Activated CD8-positive, alpha-beta T cell treated with anti-CD3 and anti-CD28 coated beads for 36 hours (primary cell): ENCODE measurements at places on chromosomes 7 and 10. TPM values are rescaled to one million over a fixed set of nuclear protein-coding genes. Genes with fewer than 3 reads are reported as not detected.

The TMEM196 gene
- not detected for total RNA-seq

The ADAM12 gene
- total RNA-seq = 1.3 TPM

DNA sequence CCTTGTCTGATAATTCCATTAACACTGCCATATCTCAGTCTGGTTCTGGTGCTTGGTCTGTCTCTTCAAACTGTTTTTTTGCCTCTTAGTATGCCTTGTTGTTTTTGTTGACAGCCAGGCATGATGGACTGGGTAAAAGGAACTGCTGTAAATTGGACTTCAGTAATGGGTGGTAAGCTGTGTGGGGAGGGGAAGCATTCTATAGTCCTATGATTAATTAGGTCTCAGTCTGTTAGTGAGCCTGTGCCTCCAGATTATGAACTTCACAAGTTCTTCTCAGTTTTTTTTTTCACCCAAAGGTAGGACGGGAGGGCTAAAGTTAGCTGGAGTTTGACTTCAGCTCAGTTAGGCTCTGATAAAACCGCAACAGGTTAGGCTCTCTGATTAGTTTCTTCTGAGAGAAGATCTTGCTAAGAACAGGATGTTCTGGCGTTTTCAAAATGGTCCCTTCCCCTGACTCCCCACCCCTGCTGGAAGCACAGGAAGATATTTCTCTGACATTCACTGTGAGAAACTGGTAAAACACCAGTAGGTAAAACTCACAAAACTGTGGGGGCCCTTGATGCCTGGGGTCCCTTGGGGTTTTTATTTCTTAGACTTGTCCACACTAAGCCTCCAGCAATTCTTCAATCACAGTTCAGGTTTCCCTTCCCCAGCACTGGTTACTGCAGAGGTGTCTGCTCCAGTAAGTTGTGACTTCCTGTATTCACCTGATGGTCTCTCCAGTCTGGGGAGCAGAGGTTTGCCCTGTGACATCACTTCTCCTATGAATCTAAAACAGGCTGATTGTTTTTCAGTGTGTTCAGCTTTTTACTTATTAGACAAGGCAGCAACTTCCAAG is 43.3 kb upstream of the CCDC71L start:
- H3K4me1 ChIP-seq = peaks cover 15% of the 10 kb centered on the region
- H3K27ac ChIP-seq = peak overlapping the region; percentile 49
- H3K36me3 ChIP-seq = no peaks in the 10 kb centered on the region
- H3K27me3 ChIP-seq = no peaks in the 10 kb centered on the region
- peak; percentile 26 for DNase-seq

DNA sequence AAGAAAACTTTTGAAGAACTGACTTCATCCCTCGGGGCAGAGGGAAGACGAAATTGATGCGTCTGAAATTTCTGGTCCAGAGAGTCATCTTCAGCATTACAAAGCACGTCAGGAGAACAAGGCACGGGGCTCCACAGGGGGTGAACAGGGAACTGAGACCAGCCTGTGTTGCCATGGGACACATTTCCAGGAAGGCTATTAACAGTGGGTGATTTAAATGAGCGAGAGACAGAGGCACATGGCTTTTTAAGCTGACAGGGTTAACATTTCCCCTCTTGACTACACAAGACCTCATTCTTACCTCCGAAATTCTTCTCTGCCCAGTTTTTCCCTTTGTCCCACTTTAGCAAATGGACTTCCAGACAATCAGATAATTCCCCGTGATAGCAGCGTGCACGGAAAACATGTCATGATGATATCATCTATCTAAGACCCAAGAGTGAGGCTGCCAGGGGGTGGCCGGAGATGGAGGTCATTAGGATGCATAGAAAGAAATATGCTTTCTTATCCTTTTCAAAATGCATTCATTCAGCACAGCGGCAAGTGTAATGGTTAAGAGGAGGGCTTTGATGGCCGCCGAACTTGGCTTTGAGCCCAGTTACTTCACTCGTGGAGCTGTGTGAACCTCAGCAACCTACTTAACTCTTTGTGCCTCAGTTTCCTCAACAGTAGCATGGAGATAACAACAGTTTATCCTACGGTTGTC is 248.0 kb downstream of the PRPF18 start:
- no peaks in the 10 kb centered on the region for H3K36me3 ChIP-seq
- DNase-seq = no peak
- H3K4me3 ChIP-seq = no peak overlapping the region
- peaks cover 10% of the 10 kb centered on the region for H3K4me1 ChIP-seq
- no peaks in the 10 kb centered on the region for H3K27me3 ChIP-seq
- H3K27ac ChIP-seq = no peak overlapping the region

- H3K4me3 ChIP-seq = no peak overlapping the region
- H3K27ac ChIP-seq = no peak overlapping the region
- H3K36me3 ChIP-seq = no peaks in the 10 kb centered on the region
- H3K4me1 ChIP-seq = no peaks in the 10 kb centered on the region
Measured at GRCh38 chr10:2633630-2634029, 433.7 kb upstream of the PFKP start.

DNA sequence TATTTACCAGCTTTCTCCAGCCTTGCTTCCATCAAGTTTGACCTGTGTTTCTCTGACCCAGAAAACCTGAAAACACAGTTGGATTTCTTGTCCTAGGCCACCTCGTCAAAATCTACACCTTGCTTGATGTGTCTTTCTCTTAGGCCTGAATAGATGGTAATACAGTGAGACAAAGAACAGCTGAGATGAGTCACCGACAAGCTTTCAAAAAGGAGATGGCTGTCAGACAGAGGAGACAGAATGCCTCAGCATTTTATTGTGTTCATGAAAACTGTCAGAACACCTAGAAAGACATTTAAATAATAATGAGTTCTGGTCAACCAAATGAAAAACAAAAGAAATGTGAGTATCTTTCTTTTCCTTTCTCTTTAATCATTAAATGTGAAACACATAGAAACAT is 119.7 kb upstream of the SORCS1 start:
- no peak for DNase-seq
- H3K27me3 ChIP-seq = no peaks in the 10 kb centered on the region
- H3K27ac ChIP-seq = no peak overlapping the region
- no peaks in the 10 kb centered on the region for H3K4me1 ChIP-seq
- H3K36me3 ChIP-seq = no peaks in the 10 kb centered on the region

DNA sequence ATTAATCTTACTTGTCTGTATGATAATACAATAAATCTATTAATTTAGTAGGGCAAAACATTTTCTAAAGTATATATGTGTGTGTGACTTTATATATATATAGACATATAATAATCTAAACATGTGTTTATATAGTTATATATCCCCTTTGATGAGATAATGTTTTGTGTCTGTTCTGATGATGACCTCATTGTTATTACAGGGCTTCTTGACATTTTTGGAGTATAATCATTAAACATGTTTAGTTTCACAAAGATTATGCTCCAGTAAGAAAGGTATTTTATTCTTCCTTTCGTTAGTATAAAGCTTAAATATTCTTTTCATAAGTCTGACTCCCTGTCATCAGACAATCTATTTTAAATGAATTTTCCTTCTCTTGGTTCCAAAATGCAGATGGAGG is 62.3 kb upstream of the CABCOCO1 start:
- no peak overlapping the region for H3K4me3 ChIP-seq
- no peaks in the 10 kb centered on the region for H3K4me1 ChIP-seq
- no peak overlapping the region for H3K27ac ChIP-seq
- no peaks in the 10 kb centered on the region for H3K36me3 ChIP-seq
- no peak for DNase-seq
- H3K27me3 ChIP-seq = no peaks in the 10 kb centered on the region

DNA sequence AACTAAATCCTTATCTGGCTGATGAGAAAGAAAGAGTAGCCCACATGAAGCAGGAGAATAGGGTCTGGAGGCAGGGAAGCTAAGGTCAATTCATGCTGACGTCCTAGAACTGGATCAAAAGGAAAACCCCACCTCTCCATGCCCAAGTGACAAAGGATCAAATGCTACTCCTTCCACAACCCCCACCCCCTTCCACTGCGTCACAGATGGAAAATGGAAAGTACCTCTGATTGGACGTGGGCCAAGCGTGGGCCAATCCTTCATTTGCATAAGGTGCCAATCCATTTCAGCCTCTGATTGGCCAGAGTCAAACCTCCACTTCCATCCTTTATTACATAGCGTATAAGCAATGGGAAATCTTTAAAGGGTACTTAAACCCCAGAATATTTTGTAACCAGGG is 431.3 kb upstream of the ETV1 start:
- no peaks in the 10 kb centered on the region for H3K4me1 ChIP-seq
- no peak for DNase-seq
- H3K27me3 ChIP-seq = no peaks in the 10 kb centered on the region
- no peak overlapping the region for H3K4me3 ChIP-seq
- no peak overlapping the region for H3K27ac ChIP-seq
- H3K36me3 ChIP-seq = no peaks in the 10 kb centered on the region

GRCh38 chr7:128167042-128167701 is 73.9 kb upstream of the LEP start:
- peaks cover 7% of the 10 kb centered on the region for H3K4me1 ChIP-seq
- H3K27me3 ChIP-seq = peaks cover 50% of the 10 kb centered on the region
- H3K4me3 ChIP-seq = peak overlapping the region; percentile 70
- DNase-seq = peak; percentile 49
- H3K36me3 ChIP-seq = no peaks in the 10 kb centered on the region
- H3K27ac ChIP-seq = no peak overlapping the region

GRCh38 chr10:66329147-66329546 is 596.7 kb upstream of the LRRTM3 start:
- DNase-seq = no peak
- no peak overlapping the region for H3K27ac ChIP-seq
- H3K36me3 ChIP-seq = no peaks in the 10 kb centered on the region
- no peaks in the 10 kb centered on the region for H3K27me3 ChIP-seq
- no peak overlapping the region for H3K4me3 ChIP-seq

DNA sequence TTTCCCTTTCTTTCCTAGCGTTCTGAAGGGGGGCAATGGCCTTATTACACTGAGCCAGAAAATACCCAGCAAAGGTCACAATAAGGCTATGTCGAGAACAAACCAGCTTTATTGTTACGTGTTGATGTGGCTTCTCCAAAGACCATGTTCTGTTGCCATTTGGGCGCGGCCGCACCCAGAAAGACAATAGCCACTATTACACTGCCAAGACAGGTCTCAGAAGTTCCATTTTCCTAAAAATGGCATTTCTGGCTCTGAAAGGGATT is 77.8 kb downstream of the PROSER2 start:
- no peak for DNase-seq
- H3K27ac ChIP-seq = no peak overlapping the region
